Pulmonary artery endothelial cell (primary cell): ENCODE measurements at places on chromosomes 1 and 21. TPM values are rescaled to one million over a fixed set of nuclear protein-coding genes. Genes with fewer than 3 reads are reported as not detected.

TEX50 gene
- total RNA-seq: not detected in 2 replicates

PCSK9 gene
- 0.07 TPM in 2 replicates for total RNA-seq

INAVA gene
- not detected in 2 replicates for total RNA-seq

GBP3 gene
- total RNA-seq: 12.7 and 23.9 TPM in 2 replicates

SLC2A5 gene
- not detected in 2 replicates for total RNA-seq

RNU1-1 gene
- total RNA-seq: under 0.01 TPM in 2 replicates

ELOVL1 gene
- total RNA-seq: 57.0 and 84.4 TPM in 2 replicates

RIMS3 gene
- total RNA-seq: 0.20 and 0.21 TPM in 2 replicates

MAEL gene
- total RNA-seq: not detected in 2 replicates

OR2L5 gene
- not detected in 2 replicates for total RNA-seq

C1orf116 gene
- under 0.01 TPM in 1 of 2 replicates, not detected in the other for total RNA-seq

SELENBP1 gene
- 9.4 and 11.7 TPM in 2 replicates for total RNA-seq

NHLH1 gene
- total RNA-seq: under 0.01 TPM in 1 of 2 replicates, not detected in the other

HSD11B1 gene
- 0.07 TPM in 1 of 2 replicates, not detected in the other for total RNA-seq

S100B gene
- total RNA-seq: not detected in 2 replicates

MRPS15 gene
- 92.1 and 102 TPM in 2 replicates for total RNA-seq

CRYBG2 gene
- 0.35 TPM in 1 of 2 replicates, not detected in the other for total RNA-seq

TMPRSS3 gene
- total RNA-seq: not detected in 2 replicates

GBP1 gene
- 20.8 and 35.6 TPM in 2 replicates for total RNA-seq

TRAF3IP3 gene
- not detected in 2 replicates for total RNA-seq

FAM3B gene
- total RNA-seq: not detected in 2 replicates

VSIG8 gene
- not detected in 2 replicates for total RNA-seq

NUDT4B gene
- 21.8 and 50.6 TPM in 2 replicates for total RNA-seq

HNRNPCL1 gene
- total RNA-seq: not detected in 2 replicates

BARHL2 gene
- total RNA-seq: not detected in 2 replicates

ZNF670 gene
- 6.2 TPM in 2 replicates for total RNA-seq

SDCCAG8 gene
- total RNA-seq: 46.3 and 48.0 TPM in 2 replicates

SPATA17 gene
- total RNA-seq: 0.07 TPM in 1 of 2 replicates, not detected in the other

STYXL2 gene
- not detected in 2 replicates for total RNA-seq

TMCC2 gene
- 1.5 and 2.8 TPM in 2 replicates for total RNA-seq

PDPN gene
- total RNA-seq: not detected in 2 replicates

RNU1-2 gene
- total RNA-seq: under 0.01 TPM in 2 replicates

LMX1A gene
- total RNA-seq: not detected in 2 replicates

GPA33 gene
- not detected in 2 replicates for total RNA-seq

SMCP gene
- total RNA-seq: not detected in 2 replicates

RIPK4 gene
- 0.04 TPM in 1 of 2 replicates, not detected in the other for total RNA-seq

TMIGD3 gene
- total RNA-seq: 0.21 TPM in 1 of 2 replicates, not detected in the other
